Nephron progenitor cell (in vitro differentiated cells): ENCODE measurements at places on chromosomes 4 and X.

- DNase-seq: no peak
Measured at GRCh38 chr4:138014590-138015288, 227.4 kb downstream of the SLC7A11 start.

DNA sequence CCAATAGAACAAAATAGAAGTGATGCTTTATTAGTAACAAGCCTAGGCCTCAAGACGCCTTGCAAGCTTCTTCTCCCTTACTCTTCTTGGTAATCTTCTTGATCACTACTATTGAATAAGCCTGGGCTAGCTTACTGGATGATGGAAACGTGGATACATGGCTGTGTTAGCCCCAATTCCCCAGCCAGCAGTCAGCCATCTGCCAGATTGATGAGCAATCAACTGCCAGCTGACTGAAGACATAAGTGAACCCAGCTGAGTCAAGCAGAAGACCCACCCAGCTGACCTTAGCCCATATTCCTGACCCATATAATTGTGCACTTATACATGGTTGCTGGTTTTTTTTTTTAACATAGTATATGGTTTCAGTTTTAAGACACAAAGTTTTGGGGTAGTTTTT lies 130.4 kb downstream of the DHX15 start:
- DNase-seq: no peak

GRCh38 chrX:39957816-39958566 lies 139.8 kb downstream of the BCOR start:
- DNase-seq: no peak

DNA sequence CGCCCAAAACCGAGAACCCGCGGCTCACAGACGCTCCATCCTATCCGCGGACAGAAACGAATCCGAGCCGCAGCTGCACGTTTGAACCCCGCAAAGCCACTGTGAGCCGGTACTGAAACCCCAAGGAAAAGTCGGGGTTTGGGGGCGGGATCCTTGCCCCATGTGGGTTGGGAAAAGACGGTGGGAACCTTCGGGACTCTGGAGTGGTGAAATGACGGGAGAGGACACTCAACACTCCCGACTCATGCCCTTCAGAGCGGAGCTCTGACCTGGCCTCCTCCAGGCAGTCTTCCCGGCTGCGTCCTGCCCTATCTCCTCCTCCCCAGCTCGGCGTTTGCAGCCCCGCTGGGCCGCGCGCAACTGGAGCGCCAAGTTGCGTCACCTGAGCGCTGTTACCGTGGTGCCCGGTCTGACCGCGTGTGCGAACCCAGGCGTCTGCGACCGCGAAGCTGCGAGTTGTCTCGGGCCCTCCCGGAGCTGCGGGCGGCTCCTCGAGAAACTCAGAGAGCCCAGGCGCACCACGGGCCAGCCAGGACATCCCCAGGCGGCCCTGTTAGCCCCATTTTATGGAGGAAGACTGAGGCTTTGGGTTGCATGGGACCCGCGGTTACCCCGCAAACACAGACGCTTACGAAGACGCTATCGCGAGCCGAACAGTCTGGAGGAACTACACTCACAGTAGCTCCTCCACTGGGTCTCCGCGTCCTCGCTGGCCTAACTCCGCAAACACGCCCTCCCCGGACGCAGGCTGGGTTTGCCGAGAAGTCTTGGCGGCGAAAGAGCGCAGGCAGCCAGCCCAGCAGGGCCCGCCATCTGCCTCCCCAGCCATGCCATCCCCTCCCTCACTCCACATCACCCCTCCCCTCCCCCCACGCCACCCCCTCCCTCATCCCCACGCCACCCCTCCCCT lies 20.3 kb upstream of the HMX1 start:
- DNase-seq: peak; percentile 34

DNA sequence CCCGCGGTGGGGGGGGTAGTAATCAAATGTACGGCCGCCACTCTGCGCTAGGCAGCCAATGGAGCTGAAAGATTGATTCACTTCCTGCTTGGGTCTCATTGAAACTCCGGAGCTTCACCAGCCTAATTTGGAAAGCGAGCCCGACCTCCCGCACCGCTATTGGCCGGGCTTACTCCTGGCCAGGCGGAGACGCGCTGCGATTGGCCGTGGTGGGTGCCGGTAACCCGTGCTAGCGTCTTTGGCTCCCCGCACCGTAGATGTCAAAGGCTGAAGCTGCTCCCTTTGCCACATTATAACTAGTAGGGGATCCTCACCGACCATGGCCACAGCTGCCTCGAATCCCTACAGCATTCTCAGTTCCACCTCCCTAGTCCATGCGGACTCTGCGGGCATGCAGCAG lies at the start of gene POU3F4:
TSS of gene POU3F4 (plus strand) at position 285 of the 400 bp plus-strand sequence. CDS start at position 320, 35 bp downstream.
- DNase-seq: peak; percentile 63

GRCh38 chr4:8427761-8428287 lies 12.7 kb downstream of the ACOX3 start:
- DNase-seq: no peak

GRCh38 chr4:107665001-107665400 lies 55.0 kb downstream of the PAPSS1 start:
- DNase-seq: no peak

DNA sequence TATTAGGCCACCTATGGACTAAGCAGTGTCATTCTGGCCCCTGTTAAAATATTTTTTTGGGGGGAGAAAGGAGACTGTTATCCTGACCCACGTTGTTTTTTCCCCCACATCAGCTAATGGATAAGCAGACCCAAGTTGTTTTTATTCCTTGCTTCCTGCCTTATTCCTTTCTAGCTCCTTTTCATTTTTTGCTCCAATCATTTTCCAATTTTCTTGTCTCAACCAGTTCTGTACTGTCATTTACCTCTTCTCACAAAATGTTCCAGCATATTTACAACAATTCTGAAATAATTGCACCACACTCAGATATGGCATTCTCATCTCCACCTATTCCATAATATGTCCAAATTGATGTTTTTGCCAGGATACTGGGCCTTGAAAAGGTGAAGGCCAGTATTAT lies 150.3 kb downstream of the NEXMIF start:
- DNase-seq: no peak

DNA sequence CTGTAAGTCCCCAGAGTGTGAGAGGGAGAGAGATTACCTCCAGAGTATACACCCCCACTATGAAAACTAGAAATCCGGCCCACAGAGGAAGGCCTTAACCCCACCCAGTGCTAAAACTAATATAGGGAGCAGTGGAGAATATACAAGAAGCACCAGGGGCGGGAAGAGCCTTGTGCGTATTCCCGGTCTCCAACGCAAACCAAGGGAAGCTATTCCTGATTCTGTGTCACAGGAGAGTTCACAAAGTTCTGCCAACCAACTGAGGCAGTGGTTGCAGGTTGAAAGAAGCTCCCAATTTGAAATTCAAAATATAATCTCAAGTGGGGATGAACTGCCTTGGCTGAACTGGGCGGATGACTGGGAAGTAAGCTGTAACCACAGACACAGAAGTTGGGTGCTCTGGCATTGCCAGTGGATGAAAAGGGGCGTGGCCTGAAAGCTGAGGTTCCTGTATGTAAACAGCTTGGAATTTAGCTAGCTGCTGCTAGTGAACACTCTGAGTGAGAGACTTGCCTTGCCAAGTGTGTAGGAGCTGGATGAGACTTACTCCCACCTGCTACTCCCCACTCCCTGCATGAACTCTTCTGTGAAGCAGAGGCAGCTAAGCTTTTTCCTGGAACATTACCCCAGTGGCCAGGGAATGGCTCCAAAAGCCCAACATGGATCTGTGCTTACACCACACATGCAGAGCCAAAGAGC lies 32.7 kb downstream of the ELF2 start:
- peak; percentile 18 for DNase-seq

GRCh38 chrX:70998411-70999027 lies 67.6 kb upstream of the SLC7A3 start:
- peak; percentile 27 for DNase-seq
